Stimulated activated CD4-positive, alpha-beta T cell treated with anti-CD3 and anti-CD28 coated beads, TNF-alpha, amount 100 ng/mL, for 1 hour (primary cell): ENCODE measurements at places on chromosomes 16 and 17.

DNA sequence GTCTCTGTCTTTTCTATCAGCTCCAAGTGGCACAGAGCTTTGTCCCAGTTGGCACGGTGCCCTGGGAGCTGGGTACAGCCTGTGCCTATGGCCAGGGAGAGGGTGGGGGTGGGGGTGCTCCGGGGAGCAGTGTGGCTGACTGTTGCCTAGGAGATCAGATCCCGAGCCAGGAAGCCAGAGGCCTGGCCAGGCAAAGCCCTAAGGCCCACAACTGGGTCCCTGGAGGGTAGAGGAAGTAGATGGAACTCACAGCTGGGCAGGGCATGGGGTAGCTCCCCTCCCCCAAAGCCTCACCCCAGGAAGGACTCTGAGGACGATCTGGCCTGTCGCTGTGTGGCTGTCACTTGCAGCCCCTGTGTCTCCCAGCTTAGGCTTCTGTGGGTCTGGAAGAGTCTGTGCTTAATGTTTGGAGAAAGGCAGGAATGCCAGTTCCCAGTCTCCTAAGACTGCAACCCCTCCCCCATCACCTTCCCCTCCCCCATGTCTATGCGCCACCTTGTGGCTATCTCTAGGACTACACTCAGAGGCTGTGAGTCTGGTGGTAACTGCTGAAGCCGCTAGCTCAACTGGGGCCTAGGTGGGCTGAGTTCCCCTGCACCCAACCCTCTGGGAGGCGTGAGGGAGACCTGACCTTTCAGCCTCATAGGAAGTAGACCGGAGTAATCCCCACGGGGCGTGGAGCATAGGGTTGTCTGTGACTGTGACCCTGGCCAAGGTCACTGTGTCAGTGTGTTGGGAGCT lies 12.6 kb downstream of the THRA start:
- DNase-seq, result peak; percentile 52

DNA sequence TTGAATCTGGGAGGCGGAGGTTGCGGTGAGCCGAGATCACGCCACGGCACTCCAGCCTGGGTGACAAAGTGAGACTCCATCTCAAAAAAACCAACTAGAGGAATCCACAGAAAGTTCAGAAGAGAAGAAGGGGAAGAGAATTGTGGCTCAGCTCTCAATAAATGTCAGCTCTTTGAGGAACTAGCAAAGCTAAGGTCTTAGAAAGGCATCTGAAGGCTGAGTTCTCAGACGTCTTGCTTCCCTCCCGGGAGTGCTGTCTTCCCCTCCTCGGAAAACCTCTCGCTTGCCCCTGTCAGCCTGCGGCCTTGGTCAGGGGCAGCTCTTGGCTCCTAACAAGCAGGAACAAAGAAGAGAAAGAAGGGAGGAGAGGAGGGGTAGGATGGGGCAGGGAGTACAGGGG lies 5.3 kb downstream of the SHPK start:
- DNase-seq, result no peak

DNA sequence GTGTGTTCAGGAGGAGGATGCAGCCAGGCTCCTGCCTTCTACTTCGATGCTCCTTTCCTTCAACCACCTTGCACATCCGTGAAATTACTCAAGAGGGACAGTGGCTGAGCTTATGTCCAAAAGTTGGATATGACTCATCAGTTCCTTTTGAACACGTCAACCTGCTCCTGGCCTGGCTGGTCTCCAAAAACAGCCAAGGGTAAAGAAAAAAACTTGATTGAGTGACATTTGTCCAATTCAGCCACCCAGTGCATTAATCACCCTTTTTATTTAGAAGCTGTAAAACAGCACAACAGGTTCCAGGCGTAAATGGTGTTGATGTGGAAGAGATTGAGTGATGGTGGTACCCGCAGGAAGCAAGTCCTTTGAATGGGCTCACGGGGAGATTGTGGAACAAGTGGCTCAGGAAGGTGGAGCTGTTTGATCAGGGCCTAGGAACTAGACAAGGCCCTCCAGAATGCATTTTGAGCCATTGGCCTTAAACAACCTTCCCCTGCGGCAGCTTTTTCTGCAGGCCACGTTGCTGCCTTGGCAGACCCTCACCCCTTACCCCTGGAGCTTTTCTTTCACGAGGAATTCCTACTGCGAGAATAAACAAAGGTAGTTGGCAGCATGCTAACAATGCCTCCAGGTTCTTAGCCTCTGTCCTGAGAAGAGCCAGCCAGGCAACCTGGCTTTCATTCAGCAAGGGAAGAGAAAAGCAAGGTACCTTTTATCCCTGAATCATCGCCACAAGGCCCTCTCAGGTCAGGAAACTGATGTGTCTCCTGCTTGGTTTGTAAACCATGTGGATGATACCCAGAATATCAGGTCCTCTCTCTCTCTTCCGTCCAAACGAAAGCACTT lies 173.3 kb upstream of the CACNG5 start:
- no peak for DNase-seq

- DNase-seq, result no peak
Measured at GRCh38 chr16:80526418-80527061, 14.3 kb upstream of the DYNLRB2 start.

- DNase-seq, result no peak
Measured at GRCh38 chr16:52721331-52721730, 174.4 kb upstream of the TOX3 start.

DNA sequence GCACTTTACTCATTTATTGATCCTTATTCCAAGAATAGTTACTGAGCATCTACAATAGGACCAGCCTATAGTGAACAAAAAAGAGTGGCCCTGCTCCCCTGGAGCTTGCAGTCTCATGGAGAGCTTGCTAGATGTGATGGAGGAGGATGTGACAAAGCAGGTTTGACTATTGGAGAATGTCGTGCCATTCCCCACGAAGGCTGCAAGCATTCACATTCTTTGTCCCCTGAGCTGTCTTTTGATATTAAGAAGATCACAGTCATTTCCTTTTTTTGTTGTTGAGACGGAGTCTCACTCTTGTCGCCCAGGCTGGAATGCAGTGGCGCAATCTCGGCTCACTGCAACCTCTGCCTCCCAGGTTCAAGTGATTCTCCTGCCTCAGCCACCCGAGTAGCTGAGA lies 115.0 kb upstream of the ADAMTS18 start:
- DNase-seq, result no peak

DNA sequence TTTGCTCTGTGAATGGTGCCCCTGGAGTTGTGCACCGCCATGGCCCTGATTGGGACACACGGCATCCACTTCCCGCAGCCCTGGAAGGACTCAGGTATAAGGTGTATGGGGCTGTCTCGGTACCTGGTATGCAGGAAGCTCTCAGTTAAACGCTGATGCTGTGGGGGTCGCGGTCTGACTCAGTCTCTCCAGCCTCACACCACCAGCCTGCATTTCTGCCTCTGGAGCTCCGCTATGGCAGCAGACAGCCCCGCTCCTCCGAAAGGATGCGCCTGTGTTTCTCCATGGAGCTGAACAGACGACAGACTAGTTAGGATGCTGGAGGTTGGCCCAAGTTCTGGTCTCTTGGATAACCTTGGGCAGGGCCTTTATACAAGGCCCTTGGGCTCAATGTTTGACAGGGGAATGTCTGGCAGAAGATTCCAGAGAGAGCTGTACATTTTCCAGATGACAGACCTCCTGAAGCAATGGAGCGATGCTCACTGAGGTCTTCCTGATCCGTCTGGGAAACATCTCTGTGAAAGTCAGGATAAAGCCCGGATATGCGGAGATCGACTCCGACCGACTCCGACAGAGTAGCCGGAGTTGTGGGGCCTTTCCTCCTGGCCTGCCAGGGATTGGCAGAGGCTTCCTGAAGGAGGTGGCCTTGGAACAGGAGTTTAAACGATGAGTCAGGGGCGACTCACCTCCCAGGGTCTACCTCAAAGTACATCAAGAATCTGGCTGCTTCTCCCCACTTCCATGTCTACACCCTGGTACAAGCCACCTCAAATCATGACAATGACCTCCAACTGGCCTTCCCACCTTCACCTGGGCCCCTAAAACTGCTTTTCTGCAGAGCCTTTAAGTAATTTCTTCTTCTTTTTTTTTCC lies 21.9 kb upstream of the BCAR1 start:
- DNase-seq, result no peak

DNA sequence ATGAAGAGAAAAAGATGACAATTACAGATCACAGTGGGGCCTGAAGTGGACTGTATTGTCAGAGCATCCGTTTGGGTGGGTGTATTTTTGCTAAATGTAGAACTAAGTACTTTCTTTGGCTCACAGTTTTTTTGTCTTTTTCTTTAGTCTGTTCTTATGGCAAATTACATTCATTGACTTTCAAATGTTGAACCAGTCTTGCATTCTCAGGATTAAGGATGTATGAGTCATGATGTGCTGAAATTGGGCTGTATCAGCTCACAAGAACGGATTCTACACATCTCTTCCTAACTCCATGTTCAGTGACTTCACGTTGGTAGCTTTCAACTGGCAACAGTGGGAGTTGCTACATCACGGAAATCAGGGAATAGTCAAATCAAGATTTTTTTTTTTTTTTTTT lies 66.5 kb downstream of the TEX2 start:
- DNase-seq, result no peak

- DNase-seq, result no peak
Measured at GRCh38 chr17:42017866-42018200, 594 bp upstream of the DNAJC7 start.

DNA sequence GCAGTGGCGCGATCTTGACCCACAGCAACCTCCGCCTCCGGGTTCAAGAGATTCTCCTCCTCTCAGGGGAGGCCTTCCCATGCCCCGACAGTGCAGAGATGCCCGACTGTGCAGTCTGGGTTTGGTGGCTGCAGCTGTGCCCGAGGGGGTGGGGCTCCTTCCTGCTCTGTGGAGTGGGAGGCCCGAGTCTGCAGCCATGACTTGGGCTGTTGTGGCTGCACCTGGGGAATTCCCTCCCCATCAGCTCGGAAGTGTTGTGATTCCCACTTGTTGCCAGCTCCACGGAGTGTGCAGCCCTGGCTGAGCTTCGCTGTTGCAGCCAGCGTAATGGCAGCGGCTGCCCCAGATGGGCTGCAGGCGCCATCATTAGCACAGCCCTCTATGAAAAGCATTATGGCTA lies 66.4 kb upstream of the SMIM36 start:
- DNase-seq, result no peak

DNA sequence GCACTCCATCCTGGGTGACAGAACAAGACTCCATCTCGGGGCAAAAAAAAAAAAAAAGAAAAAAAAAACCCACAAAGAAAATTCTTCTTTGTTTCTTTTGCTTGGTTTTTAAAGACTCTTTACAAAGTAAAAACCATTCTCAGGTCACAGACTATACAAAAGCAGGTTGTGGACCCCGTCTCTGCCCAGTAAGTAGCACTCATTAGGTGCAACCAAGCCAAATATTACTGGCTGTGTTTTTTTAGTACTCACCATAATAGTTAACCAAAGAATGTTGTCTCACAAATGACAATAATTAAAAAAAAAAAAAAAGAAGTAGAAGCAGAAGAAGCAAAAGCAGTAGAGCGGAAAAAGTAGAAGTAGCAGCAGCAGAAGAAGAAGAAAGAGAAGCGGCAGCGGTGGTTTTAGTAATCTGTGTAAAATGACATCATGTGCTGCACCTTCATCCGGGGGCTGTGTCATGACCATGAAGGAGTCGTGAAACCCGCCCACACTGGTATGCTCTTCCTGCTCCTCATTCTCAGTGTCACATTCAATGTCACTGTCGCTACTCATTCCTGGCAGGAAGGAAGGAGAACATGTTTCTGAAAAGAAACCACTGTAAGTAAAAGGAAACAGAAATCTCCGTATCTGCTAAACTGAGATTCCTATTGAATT lies 105.4 kb downstream of the TRIM37 start:
- peak; percentile 27 for DNase-seq

DNA sequence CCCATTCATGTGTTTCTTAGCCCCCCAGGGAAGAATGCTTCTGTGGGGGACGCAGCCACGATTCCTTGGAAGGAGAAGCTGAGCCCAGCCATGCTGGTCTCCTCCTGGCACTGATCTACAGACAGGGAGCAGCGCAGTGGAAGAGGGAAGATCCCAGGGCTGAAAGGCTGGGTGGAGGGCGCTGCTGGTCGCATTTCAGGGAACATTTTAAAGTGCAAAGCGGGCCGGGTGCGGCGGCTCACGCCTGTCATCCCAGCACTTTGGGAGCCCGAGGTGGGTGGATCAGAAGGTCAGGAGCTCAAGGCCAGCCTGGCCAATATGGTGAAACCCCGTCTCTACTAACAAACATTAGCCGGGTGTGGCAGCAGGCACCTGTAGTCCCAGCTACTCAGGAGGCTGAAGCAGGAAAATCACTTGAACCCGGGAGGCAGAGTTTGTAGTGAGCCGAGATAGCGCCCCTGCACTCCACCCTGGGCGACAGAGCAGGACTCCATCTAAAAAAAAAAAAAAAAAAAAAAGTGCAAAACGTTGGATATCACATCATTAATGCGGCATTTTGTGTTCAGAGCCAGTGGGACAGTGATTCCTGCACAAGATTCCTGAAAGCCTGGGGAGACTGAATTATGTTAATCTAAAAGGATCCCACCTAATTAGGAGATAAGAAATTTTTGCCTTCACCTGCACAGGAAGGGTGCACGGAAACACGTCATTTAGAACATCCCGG lies 558 bp upstream of the CHMP6 start:
- DNase-seq, result no peak

GRCh38 chr17:79797492-79798298 lies 818 bp upstream of the CBX8 start:
- DNase-seq, result no peak

GRCh38 chr17:81196505-81197408 lies 26.0 kb downstream of the CEP131 start:
- DNase-seq, result no peak

- DNase-seq, result no peak
Measured at GRCh38 chr17:72253597-72253996, 132.8 kb downstream of the SOX9 start.

- no peak for DNase-seq
Measured at GRCh38 chr16:64380751-64381150, 741.1 kb downstream of the CDH11 start.

GRCh38 chr17:11618861-11619566 lies 20.7 kb downstream of the DNAH9 start:
- no peak for DNase-seq

GRCh38 chr17:9230346-9230745 lies 209.0 kb downstream of the NTN1 start:
- DNase-seq, result no peak

GRCh38 chr16:52825892-52826291 lies 226.8 kb downstream of the CHD9NB start:
- no peak for DNase-seq

DNA sequence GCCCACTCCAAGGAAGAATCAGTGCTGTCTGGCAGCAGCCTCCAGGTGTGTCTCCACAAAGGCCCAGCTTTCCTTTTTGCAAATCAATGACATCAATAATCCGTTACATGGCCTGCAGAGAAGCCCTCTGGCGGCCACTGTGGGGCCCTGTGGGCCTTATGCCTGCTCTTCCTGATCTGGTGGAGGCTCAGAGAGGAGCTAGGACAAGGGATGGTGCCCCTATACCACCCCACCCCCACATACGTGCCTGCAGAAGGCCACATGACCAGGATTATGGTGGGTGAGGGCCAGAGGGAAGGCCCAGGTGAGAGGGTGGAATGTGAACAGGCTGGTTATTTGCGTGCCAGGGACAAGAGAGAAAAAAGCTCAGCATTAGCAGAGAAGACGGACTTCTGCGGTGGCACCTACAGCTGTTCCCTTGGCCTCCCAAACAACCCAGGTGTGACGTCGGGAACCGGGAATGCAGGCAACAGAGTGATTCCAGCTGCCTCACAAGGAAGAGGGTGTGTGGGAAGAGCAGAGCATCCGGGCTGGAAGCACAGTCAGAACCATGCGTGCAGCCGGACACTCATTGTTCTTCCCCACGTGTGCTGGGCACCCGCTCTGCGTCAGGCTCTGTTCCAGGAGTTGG lies 22.5 kb downstream of the EIF4A3 start:
- DNase-seq, result no peak
